Cardiac septum (tissue), 1 donor: ENCODE measurements at places on chromosomes 5 and 9. TPM values are rescaled to one million over a fixed set of nuclear protein-coding genes. Genes with fewer than 3 reads are reported as not detected.

DNA sequence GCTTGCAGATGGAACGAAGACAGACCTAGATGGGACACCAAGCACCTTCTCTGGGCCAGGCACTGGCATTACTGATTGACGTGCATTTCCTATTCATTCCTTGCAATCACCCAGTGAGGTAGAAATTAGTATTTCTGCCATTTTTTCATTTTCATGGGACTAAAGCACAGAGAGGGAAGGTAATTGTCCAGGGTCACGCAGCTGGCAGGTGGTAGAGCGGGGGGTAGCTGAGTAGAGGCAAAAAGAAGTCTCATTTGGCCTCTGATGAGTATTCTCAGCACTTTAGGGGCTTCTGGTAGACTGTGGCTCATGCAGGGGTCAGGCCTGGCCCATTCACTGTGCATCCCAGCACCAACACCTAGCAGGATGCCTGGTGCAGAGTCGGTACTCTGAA, 19.5 kb upstream of the DUSP1 start:
- no peak for DNase-seq

- no peak for DNase-seq
Observed at GRCh38 chr5:6786786-6787495, 73.7 kb downstream of the TENT4A start.

GRCh38 chr5:29143266-29143665, 2050.2 kb upstream of the CDH6 start:
- no peak for DNase-seq

DNA sequence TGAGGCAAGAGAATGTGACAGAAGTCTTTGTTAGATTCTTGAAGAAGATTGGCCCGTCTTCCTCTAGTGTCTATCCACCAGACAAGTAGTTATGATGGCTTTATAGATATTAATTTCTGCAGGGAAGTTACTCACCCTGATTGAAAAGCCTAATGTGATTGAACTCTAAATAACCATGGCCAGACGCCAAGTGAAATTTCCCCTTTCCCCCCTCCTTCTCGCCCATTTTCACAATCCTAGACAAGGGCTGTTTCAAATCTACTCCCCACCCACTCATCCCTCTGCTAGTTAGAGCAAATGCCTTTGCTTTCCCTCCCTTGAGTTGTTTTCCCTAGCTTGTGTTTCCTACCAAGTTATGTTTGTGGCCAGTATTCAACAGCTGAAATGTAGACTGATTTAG, 182.5 kb downstream of the TMEM167A start:
- DNase-seq, result no peak

Gene ARHGEF37
- 15.8 TPM for total RNA-seq

Gene GPRIN1
- 0.48 TPM for total RNA-seq

Gene CTNND2
- 41.3 TPM for total RNA-seq
